ENCODE measurements at places on chromosomes 16 and 17.

DNA sequence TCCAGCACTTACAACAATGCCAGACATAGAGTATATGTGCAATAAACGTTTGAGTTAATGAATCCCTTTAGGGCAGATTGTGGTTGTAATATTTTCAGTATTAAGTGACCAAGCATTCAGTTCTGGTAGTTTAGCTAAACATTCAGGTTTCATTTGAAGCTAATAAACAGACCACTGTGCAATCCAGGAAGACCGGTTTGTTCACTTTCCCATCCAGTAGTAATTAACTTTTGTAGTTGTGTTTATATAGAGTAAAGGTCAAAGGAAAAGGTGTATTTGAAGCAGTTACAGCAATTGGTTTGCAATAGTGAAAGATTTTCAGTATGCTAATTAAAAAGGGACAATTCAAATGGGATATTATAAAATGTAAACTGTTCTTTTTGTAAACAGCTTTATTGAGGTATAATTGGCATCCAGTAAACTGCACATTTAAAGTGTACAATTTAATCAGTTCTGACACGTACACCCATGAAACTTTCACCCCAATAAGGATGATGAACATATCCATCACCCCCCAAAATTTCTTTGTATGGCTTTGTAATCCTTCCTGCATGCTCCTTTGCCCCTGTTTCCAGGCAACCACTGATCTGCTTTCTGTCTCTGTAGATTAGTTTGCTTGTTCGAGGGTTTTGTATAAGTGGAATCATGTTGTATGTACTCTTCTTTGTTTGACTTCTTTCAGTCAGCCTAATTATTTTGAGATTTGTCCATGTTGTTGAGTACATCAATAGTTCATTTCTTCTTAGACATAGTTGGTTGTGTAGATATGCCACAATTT lies 26.3 kb downstream of the MRTFB start:
- no peak for DNase-seq

DNA sequence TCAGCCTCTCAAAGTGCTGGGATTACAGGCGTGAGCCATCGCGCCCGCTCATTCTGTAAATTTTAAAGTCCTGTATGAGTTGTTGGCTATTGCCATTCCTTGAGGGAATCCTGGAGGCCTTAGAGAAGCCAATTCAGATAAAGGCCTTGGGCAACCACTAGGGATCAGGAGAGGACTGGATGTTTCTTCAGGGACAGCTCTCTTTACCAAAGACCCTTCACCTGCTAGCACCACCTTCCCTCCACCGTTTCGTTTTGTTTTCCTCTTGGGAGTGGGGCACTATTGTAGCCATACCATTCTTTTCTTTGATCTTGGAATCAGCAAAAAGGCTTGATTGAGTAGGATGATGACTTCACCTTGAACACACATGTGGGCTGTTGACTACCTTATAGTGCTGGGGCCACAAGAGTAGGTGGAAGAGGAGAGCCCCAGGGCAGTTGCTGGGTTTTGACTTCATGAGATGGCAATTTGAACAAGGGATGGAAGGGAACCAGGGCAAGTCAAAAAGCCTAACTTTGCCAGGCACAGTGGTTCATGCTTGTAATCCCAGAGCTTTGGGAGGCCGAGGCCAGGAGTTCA lies 7.0 kb upstream of the ANKRD40CL start:
- no peak for DNase-seq

DNA sequence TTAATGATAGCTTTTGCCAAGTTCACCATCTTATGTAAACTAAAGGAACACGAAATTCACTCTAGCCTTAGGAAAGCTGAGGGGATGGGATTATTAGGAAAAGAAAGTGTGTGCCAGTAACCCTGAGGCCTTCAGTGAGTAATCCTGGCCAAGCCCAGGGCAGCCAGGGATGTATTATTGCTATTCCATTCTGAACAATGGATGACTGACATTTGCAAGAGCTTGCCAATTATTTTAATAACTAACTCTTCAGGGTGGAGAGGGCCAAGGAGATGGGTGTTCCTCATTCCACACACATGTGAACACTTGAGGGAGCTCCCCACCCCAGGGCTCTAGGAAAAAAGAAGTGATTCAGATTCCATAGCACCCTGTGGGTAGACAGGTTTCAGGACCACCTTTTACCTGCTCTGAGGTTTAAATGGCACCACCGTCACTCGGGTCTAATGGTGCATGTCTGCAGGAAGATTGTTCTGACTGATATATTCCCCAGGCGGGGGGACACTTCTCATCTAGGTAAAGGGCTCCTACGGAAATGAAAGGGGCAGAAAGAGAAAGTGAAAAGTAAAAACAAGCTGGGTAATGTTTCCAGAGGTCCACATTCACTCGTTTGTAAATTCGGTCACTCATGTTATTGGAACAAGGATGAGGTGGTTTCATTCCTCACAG lies 41.5 kb downstream of the TK2 start:
- DNase-seq = no peak

- no peak for DNase-seq
Measured at GRCh38 chr17:49482144-49482817, 12.8 kb upstream of the NGFR start.

DNA sequence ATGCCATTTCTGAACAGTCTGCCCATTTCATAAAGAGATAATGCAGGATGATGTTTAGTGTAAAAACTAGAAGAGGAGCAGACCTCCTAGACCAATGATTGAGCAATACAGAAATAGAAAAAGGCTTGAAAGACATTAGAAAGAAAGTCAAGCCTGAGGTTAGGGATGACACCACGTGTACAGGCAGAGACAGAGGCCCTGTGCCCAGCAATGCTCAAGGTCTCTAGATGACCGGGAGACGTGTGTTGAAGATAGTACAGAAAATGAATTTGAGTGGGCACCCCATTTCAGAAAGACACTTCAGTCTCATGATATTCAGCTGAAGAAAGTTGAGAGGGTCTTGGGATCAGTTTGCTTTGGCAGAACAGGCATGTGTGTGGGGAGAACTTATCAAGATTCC lies 5.4 kb downstream of the GID4 start:
- no peak for DNase-seq

DNA sequence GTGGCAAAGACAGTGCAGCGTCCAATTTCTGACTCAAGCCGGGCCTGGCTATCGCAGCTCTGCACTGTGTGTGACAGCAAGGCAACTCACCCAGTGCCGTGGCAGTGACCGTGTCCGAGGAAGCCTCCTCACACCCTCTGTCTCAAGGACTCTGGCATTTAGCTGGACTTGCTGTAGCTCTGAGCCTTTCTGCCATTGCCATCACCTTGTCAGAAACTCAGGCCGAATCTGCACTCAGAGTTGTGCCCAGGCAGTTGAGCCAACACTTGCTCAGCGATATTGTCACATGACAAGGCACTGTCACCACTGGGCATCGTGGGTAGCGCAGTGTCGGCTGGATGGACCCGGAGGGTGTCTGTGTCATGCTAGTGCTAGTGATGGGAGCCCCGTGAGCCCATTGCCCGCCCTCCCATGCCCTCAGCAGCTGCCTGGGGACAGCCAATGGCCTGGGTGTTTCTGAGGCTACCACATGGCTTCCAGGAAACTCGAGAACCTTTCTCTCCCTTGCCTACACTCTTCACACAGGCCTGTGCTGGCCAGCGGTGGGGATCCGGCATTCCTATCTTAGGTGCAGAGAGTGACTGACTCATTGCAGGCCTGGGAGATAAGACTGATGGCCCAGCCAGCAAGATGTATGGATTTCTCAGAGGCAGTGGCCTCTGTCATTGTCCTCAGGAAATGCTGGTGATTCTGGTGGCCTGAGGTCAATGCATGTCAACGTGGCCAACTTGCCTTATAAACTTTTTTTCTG lies 22.1 kb upstream of the STH start:
- DNase-seq = no peak

GRCh38 chr17:48492401-48493298 lies 38.2 kb downstream of the HOXB1 start:
- DNase-seq = peak; percentile 42

GRCh38 chr16:50021544-50021943 lies 3.5 kb upstream of the CNEP1R1 start:
- DNase-seq = no peak

DNA sequence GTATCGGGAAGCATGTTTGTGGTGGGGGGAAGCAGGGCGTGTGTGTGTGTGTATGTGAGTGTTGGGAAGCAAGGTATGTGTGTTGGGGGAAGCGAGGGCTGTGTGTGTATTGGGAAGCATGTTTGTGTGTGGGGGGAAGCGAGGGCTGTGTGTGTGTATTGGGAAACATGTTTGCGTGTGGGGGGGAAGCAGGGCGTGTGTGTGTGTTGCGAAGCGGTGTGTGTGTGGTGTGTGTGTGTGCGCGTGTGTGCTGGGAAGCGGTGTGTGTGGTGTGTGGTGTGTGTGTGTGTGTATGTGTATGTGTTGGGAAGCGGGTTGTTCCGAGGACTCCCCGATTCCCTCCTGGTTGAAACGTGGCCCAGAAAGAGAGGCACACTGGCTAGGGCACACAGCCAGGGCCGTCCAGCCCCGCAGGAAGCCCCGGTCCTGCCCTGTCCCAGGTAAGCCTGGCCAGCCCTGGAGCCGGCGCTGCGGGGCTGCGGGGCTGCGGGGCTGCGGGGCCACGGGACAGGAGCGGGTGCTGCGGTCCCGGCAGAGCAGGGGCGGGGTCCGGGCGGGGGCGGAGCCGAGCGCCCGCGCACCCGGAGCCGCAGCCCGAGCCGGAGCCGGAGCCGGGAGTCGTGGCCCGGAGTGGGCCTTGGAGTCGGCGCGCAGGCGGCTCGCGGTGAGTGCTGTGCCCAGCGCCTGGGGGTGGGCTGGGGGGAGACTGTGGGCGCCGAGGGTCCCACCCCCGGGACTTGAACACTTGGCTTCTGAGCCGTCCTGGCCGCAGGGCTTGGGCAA lies at the start of gene NOD2:
Gene NOD2, plus strand, starts transcription at position 608 of the 783 bp plus-strand sequence. CDS start 5,890 bp downstream, outside the sequence.
- DNase-seq = no peak

DNA sequence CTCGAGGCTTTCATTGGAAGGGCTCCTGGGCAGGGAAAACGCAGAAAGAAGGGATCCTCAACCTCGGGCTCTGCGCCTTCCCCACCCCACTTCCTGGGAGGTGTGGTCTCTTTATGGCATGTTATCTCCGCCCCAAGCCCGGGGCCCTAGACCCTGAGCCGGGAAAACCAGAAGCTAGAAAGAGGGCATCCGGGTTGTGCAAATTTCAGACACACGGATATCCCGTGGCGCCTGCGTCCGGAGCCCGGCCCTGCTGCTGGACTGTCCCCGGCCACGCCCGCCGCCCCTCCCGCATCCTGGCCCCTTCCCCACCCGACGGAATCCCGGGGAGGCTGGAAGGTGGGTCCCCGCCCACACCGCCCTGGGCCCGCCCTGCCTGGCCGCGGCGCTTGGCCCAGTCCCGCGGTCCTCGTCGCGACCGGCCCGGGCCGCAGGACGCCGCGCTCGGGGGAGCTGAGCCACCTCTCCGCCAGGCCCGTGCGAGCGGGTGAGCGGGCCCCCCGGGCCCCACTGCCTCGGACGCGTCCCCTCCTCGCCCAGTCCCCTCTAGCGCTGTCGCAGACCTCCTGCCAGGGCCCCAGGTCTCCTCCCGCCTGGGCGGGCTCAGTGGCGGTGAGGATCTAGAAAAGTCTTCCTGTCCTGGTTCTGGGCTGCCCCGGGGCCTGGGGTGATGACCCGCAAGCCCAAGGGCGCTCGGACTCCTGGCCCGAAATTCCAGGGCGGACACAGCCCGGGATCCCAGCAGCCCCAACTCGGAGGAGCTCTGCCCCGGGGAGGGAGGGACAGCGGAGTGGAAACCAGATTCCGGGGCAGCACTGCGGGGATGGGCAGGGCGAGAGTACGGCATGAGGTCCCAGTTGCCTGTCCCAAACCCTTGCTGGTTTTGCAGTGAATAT lies at the start of gene SLC16A5:
Gene SLC16A5, plus strand, starts transcription at position 397 of the 896 bp plus-strand sequence. CDS start 5,683 bp downstream, outside the sequence.
- no peak for DNase-seq
